ENCODE measurements at places on chromosomes 1 and 21.

DNA sequence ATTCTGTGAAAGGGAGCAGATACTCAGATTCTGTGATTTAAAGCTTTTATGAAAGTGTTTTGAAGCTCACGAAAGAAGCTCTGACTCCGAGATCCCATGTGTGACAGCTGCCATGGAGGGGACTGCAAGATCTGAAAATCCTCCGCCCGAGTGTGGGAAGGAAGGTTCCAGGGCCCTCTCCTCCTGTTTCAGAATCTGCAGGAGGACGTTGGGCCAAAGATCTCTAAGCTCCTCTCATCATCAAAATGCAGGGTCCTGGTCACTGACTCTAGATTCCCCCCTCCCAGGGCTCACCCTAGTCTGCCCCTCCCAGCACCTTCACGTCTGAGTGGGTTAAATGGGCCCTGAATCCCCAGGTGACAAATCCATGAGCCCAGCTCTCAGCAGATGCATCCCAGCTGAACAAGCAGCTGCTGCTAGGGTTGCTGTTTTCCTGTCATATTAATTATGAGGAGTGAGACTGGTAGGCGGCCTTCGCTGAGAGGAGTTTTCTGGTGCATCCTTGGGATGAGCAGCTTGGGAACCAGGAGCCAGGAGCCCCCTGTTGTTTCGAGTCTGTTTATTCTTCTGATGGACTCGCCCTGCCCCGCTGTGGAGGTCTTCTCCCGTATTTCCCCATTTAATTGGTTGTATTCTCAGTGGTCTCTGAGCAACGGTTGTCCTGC lies 402.0 kb downstream of the MATN1 start:
- DNase-seq = peak; percentile 56

- no peak for DNase-seq
Observed at GRCh38 chr1:160853014-160853413, 9.7 kb downstream of the CD244 start.

DNA sequence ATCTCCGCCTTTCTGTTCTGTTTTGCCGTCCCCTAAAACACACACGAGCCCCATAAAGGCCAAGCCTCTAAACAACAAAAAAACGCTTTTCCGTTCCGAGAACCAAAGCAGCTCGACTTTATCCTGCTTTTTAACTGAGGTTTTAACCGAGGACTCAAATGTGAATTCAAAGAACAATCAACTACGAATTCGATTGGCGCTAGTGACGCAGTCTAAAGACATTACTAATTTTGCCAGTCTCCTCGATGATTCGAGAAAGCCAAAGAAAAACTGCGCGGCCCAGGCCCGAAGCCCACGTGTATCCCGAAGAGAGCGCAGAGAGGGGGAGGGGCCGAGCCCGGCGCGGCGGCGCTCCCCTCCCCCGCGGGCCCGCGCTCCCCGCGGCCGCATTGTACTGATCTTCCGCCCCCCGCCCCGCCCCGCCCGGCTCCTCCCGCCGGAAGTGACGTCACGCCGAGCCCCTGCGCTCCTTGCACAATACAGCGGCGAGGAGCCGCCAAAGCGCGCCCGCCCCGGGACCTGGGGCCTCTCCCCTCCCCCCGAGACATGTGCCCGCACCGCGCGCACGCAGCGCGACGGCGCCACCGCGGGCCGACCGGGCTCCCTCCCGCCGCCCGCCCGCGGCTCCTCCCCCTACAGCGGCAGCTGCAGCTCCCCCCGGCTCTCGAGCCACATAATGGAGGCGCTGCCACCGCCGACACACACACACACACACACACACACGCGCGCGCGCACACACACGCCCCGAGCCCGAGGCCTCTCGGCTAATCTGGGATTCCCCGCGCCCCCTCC lies 1.4 kb downstream of the HNRNPU start:
- peak; percentile 97 for DNase-seq

DNA sequence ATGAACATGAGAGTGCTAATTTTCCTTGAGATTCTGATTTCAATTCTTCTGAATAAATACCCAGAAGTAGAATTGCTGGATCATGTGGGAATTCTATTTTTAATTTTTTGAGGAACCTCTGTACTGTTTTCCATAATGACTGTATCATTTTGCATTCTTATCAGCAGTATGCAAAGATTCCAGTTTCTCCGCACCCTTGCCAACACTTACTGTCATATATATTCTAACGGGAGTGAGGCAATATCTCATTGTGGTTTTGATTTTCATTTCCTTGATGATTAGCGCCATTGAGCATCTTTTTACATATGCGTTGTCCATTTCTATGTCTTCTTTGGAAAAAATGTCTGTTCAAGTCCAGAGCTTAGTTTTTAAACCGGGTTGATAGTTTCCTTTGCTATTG lies 33.2 kb downstream of the VCAM1 start:
- no peak for DNase-seq

GRCh38 chr21:33162436-33162951 lies 67.2 kb upstream of the IFNAR2 start:
- peak; percentile 71 for DNase-seq

GRCh38 chr1:227428803-227429202 lies 110.5 kb upstream of the CDC42BPA start:
- no peak for DNase-seq

DNA sequence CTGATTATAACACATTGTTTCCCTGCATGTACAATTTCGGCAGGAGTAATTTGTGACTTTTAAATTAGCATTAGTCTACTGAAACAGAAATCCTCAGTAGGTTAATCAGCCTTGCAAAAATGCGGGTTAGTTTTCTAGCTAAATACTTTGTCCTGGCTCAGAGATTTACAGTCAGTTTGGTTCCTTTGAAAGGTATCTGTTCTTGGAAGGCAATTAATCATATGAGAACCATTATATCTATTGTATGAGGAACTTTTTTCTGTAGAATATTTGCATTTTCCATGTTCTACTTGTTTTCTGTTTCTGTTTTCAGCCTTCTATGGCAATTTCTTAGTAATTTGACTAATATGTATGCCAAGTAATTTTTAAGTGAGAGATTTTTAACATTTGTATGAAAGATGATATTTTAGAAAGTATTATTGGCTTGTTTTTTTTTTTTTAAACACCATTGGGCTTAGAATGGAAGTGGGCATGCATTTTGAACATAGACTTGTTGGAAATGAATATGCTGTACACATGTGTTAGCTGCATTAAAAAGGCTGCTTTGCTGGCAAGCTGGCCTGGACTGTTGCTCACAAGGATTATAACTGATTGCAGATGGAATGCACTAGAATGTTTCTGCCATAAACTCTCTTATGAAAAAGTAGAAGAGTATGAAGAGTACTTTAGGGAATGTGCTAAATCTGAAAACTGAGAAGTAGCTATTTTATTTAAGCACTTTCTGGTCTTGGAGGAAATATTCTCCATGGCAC lies 26.2 kb downstream of the KIF1B start:
- no peak for DNase-seq

DNA sequence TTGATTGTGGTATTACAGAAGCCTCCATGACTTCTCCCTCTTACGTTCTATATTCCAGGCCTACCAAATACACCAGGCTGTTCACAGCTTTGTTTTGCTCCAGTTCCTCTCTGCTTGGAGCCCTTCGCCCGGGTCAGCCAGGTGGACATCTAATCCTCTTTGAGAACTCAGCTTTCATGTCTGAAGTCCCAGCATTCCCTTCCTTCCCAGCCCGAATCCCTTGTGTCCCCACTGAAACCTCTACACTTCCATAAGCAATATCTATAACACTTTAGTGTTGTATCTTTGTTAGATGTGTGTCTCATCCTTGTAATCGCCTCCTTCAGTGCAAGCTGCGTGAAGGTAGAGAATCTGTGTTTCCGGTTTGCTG lies 1.9 kb downstream of the RNF11 start:
- DNase-seq = no peak

DNA sequence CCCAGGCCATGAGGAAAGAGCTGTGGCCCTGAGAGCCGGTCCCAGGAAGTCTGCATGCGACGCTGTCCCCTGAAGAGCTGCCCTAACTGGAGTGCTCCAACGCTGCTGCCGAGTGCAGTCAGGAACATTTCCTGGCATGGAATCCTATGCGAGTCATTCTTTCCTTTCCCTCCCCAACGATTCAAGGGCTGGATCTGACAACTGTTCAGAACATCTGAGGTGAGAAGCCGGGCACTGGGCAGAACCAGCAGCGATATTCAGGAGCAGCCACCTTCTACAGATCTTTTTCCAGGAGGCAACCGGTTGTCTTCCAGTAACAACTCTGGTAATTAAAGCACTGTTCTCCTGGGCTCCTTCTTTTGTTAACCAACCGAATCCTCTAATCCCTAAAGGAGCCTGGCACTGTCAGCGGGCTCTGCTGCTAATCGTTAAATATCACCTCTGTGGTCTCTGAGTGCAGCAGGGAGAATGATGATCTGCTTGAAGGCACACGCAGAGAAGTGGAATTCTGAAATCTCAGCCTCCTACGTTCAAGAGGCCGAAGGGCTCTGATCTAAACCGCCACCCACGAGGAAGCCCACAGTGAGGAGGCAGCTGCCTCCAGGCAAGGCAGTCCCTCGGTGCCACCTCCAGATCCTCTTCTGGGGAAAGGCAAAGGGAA lies 55.8 kb downstream of the SLC45A1 start:
- DNase-seq = no peak

- no peak for DNase-seq
Observed at GRCh38 chr1:112710586-112710985, 3.7 kb upstream of the RHOC start.

GRCh38 chr1:115654125-115654524 lies 12.4 kb downstream of the VANGL1 start:
- DNase-seq = no peak

GRCh38 chr1:35573198-35574124 lies at the start of gene TFAP2E:
TSS of gene TFAP2E (plus strand) at chr1:35573314. CDS start at chr1:35573578, 264 bp downstream.
- peak; percentile 69 for DNase-seq

DNA sequence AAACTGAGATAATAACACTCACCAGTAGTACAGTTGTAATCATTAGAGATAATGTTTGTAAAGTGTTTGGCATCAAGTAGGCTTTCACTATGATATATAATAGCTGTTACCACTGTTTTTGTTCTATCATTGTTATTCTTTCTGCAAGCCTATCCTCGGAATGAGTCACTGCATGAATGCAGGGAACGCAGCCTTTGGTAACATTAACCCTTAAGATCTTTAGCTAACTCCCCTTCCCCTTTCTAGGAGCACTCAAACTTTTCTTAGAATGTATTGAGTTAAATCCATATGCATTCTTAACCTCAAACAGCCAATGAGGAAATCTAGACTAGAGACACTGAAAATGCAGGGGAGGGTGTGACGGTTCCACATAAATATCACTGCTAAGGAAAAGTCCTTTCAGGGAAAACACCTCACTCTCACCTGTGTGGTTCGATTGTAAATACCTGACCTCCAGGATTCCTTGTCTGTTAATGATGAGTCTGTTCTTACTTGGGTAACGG lies 467.3 kb downstream of the SETD4 start:
- DNase-seq = no peak

DNA sequence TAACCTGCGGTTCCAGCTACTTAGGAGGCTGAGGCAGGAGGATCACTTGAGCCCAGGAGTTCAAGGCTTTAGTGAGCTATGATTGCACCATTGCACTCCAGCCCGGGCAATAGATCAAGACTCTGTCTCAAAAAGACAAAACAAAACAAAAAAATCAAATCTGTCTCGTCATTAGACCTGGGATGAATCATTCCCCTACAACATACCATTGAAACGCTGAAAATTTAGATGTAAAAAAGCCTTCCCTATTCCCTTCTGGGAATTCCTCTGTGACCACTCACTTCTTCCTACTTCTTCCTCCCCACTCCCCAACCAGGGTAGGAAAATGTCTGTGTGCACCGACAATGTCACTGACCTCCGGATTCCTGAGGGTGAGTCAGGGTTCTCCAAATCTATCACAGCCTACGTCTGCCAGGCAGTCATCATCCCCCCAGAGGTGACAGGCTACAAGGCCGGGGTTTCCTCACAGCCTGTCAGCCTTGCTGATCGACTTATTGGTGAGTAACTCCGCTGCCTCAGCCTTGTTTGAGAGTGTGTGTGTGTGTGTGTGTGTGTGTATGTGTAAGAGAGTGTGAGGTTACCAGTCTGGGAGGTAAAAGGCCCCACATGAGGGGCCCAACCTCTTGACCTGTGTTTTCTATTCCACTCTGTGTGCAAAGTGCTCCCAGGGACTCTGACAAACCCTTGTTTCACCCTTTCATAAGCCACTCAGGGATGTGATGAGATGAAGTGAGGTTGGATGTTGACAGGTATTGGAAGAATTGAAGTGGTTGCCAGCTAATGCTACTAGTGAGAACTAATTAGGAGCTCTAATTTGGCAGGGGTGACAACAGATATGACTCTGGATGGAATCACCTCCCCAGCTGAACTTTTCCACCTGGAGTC lies 16.3 kb upstream of the SARS1 start:
- no peak for DNase-seq

DNA sequence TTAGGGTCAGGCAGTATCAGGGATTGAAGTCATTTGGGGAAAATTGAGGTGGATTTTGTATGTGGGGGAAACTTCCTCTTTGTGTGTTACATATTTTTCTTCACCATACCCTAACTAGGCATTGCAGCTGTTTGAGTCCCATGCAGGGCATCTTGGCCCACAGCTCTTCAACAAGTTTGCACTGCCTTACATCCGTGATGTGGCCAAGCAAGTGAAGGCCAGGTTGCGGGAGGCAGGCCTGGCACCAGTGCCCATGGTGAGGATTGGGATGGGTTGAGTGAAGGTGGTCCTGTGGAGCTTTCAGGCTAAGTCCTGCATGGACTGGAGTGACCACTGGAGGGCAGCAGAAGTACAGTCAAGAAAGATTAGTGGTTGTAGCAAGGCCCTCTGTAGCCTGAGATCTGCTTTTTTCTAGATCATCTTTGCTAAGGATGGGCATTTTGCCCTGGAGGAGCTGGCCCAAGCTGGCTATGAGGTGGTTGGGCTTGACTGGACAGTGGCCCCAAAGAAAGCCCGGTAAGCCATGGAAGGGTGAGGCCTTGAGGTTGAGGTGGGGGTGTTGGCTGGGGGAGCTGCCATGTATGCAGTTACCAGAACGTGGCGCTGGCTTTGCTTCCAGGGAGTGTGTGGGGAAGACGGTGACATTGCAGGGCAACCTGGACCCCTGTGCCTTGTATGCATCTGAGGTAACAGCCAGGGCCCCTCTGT lies 2.4 kb downstream of the UROD start:
- DNase-seq = peak; percentile 85

GRCh38 chr1:180887841-180888240 lies 24.9 kb upstream of the KIAA1614 start:
- no peak for DNase-seq

DNA sequence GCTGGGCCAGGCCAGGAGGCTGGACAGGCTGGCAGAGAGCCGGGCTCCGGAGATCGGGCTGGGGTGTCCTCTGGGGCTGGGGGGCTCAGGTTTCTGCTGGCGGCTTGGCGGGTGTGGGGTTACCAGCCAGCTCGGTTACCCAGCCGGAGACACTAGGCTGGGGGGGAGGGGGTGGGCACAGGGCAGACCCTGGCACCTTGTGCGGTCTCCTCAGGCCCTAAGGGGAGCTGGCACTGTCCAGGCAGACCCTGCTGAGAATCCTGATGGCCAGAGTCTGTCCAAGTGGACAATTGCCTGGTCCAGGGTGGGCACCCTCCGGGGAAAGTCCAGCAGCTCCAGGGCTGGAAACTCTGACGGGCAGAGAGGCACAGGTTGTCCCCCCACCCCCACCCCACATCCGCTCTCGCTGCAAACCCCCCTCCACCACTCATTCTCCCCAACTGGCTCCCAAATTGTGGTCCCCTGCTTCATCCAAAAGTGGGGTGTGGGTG lies 6.7 kb downstream of the ZBTB7B start:
- DNase-seq = no peak

- DNase-seq = no peak
Observed at GRCh38 chr1:51768971-51769588, 109.4 kb downstream of the NRDC start.
